Right lung (tissue), 10 donors: ENCODE measurements at places on chromosomes 3 and 15. TPM values are rescaled to one million over a fixed set of nuclear protein-coding genes. Genes with fewer than 3 reads are reported as not detected.

P4HTM gene
- 39.5 TPM for polyA plus RNA-seq

SMCO1 gene
- polyA plus RNA-seq, result 0.17 TPM

ANKRD34C gene
- polyA plus RNA-seq, result not detected

- DNase-seq, result no peak
These were observed 113.0 kb upstream of the MME start for GRCh38 chr3:154967090-154967489.

GRCh38 chr15:83651541-83651940, 2.4 kb upstream of the ADAMTSL3 start:
- no peak for DNase-seq

- DNase-seq, result peak; percentile 48
These were observed 55.3 kb downstream of the SLC28A2 start for GRCh38 chr15:45307230-45307924.

DNA sequence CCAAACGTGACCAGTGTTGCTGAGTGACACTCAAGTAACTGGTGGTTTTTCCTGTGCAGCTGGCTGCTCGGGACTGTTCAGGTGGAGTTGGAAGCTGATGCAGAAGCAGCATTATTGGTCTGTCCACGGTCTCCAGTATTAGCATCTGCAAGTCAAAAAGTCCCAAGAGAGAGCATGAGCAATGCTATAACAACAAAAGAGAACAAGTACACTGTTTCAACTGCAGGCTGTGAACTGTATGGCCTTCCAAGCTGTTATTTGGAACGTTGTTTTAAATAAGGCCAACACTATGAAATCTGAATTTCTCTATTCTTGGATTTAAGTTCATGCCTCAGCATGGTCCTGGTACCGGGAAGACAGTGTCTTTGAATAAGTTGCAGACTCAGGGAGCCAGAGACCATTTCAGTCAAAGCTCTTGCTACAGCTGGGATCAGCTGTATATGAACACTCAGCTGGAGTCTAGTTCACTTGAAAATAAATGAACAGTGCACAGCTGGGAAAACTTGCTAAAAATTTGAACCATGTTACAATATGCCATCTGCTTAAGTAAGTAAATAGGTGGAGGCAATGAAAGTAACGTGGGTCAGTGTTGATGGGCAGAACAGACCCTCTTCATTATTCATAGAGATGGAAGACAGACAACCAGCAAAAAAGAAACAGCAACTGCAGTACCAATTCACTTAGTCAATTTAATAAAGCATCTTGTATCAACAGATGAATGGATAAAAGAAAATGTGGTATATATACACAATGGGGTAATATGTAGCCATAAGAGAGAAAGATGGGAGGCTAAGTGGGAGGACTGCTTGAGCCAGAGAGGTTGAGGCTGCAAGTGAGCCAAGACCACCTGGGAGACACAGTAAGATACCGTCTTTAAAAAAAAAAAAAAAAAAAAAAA, 45.1 kb downstream of the NR1I2 start:
- peak; percentile 20 for DNase-seq

GRCh38 chr3:15983693-15984092, 185.9 kb upstream of the ANKRD28 start:
- DNase-seq, result no peak

GRCh38 chr3:188052169-188053035, 101.6 kb upstream of the LPP start:
- peak; percentile 75 for DNase-seq

DNA sequence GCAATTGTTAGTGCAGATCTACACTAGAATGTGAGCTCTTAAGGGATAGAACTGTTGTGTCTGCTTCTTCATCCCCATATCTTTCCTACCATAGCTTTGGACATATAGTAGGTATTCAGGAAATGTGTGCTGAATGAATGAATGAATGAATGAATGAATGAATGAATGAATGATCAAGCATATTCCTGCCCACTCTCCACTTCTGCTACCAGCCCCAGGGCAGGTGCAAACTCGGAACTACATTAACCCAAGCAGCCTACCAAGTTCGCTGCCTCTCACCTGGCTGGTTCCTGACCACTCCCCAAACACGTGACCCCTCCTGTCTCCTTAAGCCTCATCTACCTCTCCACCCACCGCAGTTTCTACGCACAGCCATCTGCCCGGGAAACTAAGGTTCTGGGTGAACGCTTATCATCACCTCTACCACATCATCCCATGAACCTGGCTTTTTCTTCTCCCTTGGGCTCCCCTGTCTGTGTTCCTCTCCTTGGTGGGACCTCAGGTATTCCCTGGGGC, 26.8 kb downstream of the PAQR5 start:
- DNase-seq, result no peak

DNA sequence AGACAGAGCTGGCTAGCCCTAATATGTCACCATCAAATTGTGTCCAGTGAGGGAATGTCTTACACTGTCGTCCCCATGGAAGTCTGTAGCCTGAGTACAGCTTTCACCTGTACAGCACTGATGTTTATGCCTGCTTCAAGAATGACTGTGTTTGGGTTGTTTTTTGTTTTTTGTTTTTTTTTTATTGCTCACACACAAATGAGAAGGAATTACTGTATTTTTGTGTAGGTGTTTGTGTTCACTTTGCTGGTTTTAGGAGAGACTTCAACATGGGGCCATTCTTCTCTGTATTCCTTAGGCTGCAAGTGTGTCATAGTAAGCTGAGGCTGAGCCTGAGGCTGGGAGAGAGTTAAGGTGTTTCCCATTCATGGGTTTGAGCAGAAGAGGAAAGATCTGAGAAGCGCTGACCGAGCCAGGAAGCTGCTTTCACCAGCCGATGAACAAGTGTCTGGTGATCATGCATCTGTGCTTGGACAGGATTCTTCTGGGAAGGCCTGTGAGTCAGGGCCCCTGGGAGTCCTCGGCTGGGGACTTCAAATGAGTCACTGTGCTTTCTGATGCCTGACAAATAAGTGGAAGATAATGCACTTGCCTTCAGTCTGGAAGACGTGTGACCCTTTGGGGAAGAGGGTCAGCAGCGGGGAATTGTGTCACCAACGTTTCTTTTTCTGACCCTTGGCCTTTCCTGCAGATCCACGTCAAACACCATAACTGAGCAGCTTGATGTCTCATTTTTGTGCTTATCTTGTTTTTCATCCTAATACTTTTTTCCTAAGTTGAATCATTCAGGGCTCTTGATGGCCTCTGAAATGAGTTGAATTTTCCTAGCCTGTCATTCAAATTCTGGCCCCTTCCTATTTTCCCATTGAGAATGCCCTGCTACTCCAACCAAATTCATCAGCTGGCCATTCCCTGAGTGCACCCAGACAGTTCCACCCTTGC, 36.7 kb upstream of the ZBTB38 start:
- DNase-seq, result no peak
